ENCODE measurements at places on chromosomes 1 and 21.

- DNase-seq: peak; percentile 6
Measured at GRCh38 chr1:198701766-198702539, 63.1 kb downstream of the PTPRC start.

GRCh38 chr21:35048183-35048601 is 910 bp downstream of the RUNX1 start:
- DNase-seq: peak; percentile 79

GRCh38 chr1:30697571-30698376 is 25.6 kb downstream of the MATN1 start:
- DNase-seq: no peak

- DNase-seq: no peak
Measured at GRCh38 chr1:66671455-66671854, 80.8 kb upstream of the DYNLT5 start.

Data from NCI-H524 (cell line).